Adipocyte (in vitro differentiated cells): ENCODE measurements at places on chromosomes 5 and 9.

DNA sequence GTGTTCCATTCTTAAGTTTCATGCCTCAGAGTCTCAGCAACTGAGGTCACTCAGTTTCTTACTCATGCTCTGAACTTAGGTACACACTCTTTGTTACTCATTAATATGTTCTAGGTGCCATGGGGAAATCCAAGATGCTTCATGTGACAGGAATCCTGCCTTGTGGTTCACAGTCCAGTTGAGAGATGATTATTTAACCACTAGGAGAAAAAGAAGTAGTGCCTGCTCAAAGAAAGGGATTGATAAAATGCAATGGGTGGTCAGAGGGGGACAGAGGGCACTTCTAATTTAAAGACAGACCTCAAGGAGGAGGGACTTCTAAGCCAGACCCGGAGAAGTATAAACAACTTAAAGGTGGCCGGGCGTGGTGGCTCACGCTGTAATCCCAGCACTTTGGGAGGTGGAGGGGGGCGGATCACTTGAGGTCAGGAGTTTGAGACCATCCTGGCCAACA lies 69.0 kb downstream of the UGCG start:
- DNase-seq: peak; percentile 72

GRCh38 chr9:76680716-76681425 lies 83.4 kb upstream of the PCA3 start:
- DNase-seq: no peak

DNA sequence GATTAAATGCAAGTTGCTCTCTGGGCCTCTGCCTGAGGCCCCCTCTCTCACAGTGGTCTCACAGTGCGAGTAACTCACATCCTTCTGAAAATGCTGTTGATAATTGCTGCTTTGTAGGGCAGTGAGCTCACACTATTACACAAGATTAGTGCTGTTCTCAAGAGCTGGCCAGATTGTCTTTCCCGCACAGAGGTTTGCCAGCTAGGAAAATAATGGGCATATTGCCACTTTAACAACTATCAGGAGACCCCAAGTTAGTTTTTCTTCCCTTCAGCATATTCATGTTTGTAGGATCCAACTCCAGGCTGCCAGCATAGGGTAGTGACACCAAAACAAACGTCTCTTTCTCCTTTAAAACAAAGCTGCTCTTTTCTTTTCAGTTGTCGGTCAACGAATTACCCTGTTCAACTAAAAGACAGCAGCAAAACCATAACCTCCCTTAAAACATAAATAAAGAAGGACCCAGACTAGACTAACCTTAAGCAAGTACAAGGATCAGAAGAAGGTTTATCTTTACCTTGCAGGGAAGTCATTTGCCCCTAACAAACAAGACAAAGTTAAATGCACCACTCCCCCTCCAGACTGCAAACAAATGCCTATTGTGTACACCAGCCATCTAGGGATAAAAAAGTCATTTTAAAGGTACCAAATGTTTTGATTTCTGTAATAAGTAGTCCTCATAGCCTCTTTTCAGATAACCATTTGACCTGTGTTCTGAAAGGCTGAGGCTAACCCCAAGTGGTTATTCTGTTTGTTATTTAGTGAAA lies 91.4 kb downstream of the VCAN start:
- no peak for DNase-seq

DNA sequence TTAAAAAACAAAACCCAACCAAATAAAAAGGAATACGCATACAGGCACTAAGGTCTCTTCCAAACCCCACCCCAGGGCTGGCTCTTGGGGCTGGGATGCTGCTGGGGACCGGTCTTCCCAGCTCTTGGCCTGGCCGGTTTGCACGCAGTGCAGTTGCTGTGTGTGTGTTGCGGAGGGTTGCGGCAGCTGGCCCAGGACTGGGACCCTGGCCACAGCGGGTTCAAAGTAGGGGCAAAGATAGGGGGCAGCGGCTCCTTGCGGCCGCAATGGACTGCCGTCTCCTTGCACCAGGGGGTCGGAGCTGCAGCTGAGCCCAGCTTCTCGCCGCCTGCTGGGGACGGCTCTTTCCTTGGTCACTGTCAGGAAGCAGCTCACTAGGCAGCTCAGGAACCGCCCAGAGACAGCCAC lies 5.0 kb downstream of the DMRT3 start:
- no peak for DNase-seq

GRCh38 chr9:21081451-21081850 lies 3.7 kb upstream of the IFNB1 start:
- DNase-seq: no peak

GRCh38 chr5:35777358-35778087 lies 79.2 kb upstream of the IL7R start:
- peak; percentile 94 for DNase-seq

DNA sequence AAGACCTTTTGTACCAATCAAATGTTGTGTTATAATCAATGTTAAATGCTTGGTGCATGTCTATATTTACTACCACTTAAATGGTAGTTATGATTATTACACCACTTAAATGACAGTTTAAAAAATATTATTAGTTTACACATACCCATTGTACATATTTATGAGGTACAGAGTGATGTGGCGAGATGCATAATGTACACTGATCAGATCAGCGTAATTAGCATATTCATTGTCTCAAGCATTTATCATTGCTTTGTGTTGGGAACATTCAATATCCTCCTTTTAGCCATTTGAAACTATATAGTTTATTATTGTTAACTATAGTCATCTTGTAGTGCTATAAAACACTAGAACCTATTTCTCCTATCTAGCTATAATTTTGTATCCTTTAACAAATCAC lies 434.4 kb upstream of the ACTBL2 start:
- no peak for DNase-seq
